Amniotic epithelial cell (primary cell): ENCODE measurements at places on chromosomes 7 and 10.

- DNase-seq = no peak
These were observed 4.0 kb upstream of the MMP21 start for GRCh38 chr10:125779403-125780327.

DNA sequence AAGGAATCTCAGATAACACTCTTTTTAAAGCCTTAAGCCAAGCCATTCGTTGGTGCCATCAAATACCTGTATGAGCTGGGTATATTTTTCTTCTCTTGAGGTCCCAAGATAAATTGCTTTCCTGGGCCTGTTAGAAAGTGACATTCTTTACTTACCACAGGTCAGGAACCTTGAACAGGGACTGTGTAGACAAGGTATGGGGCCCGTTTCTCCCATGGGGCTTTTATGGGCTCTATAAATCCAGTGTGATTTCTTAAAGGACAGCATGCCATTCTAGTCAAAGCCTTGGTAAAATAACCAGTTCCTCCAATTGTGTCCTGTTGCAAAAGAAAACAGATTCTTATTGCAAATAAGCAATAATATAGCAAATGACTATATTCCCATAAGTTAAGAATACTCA is 24.8 kb upstream of the ARHGAP12 start:
- DNase-seq = no peak

- DNase-seq = no peak
These were observed 17.9 kb upstream of the ACBD5 start for GRCh38 chr10:27258492-27258837.

GRCh38 chr10:103659674-103660363 is 166.3 kb downstream of the NEURL1 start:
- DNase-seq = peak; percentile 92

- DNase-seq = no peak
These were observed 4.8 kb downstream of the OR2A25 start for GRCh38 chr7:144074374-144074773.

GRCh38 chr10:119413093-119413453 is 129.4 kb downstream of the RGS10 start:
- DNase-seq = no peak

DNA sequence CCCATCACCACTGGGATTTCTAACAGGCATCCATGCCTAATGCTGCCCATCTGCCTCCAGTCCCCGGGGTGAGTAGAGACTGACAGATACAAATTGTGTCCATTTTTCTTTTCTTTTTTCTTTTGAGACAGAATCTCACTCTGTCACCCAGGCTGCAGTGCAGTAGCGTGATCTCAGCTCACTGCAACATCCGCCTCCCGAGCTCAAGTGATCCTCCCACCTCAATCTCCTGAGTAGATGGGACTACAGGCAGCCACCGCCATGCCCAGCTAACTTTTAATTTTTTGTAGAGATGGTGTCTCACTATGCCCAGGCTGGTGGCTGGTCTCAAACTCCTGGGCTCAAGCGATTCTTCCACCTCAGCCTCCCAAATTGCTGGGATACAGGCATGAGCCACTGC is 7.6 kb upstream of the CPN1 start:
- no peak for DNase-seq

GRCh38 chr7:104450861-104451260 is 122.5 kb downstream of the LHFPL3 start:
- DNase-seq = no peak

- DNase-seq = peak; percentile 66
These were observed 60.4 kb downstream of the TPST1 start for GRCh38 chr7:66265566-66265965.

DNA sequence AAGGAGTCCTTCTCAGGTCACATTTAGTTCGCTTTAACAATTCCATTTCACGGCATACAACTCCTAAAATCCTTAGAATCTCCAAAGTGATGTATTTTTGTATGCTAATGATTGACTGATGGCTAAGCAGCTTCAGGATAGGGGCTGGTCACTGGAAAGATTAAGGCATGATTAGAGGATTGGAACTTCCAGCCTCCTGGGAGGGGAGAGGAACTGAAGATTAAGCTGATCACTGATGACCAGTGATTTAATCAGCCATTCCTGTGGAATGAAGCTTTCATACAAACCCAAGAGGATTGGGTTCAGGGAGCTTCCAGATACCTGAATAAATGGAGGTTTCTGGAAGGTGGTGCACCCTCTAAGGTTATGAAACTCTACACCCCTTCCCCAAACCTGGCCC is 123.9 kb upstream of the CDK13 start:
- no peak for DNase-seq

DNA sequence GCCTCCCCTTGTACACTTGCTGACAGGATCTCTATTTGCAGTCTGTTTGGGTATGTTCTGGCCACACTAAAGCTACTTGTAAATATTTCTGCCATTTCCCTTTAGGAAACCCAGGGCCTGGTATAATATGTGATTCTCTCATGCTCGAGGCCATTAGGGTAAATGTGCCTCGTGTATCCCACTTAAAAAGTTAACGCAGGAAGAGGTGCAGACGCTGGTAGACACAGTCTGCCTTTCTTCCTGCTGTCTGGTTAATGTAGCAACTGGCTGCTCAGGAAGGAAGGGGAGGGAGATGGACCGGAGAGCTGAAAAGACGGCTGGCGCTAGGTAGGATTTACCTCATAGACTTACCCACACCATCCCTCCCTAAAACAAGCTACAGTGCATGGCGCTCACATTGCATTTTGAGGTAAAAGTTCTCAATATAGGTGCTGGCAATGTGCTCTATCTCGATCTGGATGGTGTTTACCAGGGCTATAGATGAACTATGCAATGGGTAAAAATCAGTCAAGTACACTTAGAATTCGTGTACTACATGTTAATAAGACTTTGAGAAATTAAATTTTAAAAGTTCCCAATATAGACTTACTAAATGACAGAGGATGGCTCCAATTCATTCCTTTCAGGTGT is 125.9 kb downstream of the JAZF1 start:
- DNase-seq = peak; percentile 70

- peak; percentile 70 for DNase-seq
These were observed 21.9 kb downstream of the CACNB2 start for GRCh38 chr10:18162021-18162627.

DNA sequence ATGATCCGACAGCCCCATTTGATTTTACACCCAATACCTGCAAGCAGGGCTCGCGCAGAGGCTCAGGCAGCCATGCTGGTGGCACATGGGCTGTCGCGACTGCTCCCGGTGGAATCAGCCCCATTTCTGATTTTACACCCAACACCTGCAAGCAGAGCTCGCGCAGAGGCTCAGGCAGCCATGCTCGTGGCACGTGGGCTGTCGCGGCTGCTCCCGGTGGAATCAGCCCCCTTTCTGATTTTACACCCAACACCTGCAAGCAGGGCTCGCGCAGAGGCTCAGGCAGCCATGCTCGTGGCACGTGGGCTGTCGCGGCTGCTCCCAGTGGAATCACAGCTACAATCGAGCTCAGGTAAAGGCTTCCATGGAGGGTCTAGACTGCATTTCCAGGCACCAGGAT is 244.1 kb downstream of the PTPRN2 start:
- DNase-seq = no peak

GRCh38 chr7:88276605-88277153 is 30.0 kb downstream of the STEAP4 start:
- DNase-seq = no peak

- no peak for DNase-seq
These were observed 11.8 kb downstream of the HTRA1 start for GRCh38 chr10:122473116-122473515.

GRCh38 chr10:49177391-49178355 is 10.5 kb downstream of the TMEM273 start:
- peak; percentile 57 for DNase-seq

DNA sequence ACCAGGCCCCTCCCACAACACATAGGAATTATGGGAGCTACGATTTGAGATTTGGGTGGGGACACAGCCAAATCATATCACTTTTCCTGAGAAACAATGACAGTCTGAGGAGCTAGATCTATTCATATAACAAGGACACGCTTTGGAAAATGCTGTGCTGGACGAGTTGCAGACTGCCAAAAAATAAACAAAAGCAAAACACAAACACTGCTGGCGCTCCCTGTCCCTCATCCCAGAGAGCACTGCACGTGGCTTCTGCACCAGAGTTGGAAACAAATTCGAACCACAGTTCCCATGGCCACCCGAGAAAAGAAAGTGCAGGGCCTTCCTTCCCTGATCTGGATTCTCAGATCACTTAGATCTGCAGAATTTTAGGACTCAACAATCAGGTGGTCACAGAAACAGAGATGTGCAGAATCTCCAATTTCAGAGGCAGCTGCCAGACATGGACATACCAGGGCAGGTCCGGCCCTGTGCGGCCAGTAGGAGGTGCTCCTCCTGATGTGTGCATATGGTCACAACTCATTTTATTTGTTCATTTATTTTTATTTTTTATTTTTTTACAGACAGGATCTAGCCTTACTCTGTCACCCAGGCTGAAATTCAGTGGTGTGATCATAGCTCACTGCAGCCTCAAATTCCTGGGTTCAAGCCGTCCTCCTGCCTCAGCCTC is 35.2 kb upstream of the ECHDC3 start:
- DNase-seq = no peak

- DNase-seq = no peak
These were observed 8.2 kb downstream of the PPRC1 start for GRCh38 chr10:102140913-102141540.

- no peak for DNase-seq
These were observed 26.3 kb downstream of the ANKRD61 start for GRCh38 chr7:6057316-6058129.

DNA sequence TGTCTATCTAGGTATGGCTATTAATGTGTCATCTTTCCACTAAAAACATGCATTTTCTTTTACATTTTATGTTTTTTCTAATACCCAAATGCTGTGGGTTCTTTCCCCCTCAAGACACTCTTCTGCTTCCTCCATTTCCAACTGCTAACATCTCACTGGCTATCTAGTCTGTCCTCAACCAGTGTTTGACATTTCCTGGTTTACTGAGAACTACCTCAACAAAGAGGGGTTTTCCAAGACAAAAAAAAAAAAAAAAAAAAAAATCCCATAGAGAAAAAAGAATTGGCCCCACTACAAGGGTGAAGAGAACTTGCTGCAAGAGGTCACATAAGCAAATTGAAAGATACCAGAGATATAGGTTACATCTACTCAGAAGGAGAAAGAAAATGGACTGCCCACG is 359.7 kb downstream of the CRPPA start:
- DNase-seq = no peak

DNA sequence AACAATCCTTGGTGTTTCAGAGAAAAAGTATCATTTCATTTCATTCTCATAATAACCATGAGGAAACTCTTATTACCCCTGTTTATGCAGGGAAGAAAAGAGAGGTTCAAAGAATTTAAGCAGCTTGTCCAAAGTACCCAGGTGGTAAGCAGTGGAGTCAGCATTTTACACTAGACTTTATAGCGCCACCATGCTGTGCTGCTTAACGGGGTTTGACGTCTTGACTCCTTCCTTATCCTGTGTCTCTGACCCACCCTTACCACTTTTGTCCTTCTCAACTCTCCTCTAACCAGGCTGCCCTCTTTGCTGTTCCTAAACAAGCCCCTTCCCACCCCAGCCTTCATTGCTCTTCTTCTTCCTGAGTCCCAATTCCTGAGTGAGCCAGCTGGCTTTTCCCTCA is 117.0 kb upstream of the AHR start:
- no peak for DNase-seq

DNA sequence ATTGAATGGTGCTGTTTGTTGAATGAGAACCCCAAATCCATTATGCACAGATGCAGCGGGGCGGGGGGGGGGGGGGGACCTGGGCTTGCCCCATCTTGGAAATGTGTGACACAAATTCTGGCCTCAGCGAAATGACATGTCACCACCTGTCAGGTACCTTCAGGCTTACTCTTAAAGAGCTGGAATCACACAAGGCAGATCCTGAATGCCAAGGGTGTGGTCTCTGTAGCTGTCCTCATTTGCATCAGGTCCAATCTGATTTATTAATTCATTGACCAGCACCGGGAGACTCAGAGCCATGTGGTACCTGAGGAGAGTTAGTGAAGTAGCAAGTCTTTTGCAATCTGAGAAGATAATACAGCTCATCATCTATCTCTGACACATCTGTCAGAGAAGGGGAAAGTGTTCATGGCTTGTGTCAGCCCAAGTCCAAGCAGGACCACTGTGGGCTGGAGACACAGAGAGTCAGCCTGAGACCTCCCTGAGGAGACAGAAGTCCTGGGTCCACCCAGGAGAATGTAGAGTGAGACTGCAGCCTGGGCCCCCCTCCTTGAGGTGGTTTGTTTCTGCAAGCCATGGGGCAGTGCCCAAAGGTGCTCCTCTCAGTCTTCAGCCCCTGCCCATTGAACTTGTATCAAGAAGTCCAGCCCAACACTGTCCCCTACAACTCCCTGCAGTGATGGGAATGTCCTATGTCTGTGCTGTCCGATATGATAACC is 46.7 kb downstream of the ADCYAP1R1 start:
- DNase-seq = no peak

DNA sequence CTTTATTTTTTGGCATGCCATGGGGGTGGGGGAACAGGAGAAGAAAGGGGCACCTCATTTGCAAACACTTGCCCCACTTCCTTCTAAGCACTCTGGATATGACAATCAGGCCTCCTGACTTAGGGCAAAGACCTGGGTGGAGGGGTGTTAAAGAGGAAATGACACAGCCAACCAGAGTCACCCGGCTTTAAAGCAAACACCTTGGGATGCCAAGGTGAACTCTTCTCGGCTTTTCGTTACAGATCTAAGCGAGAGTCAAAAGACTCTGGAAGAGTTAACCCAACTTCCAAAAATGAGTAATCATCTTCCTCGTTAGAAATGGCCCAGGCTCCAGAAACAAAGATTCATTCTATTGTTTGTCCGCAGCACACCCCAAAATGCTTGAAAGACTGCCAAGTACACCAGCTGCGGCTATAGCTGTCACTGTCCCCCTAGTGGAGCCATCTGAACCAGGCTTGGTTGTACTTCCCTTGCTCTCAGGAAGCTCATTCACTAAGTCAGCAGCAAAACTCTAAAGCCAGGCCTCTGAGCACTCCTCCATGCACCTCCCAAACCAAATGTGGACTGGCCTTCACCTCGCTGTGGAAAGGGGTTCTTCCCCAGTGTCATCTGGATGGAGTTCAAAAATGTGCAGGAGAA is 24.8 kb downstream of the FAM53B start:
- no peak for DNase-seq

DNA sequence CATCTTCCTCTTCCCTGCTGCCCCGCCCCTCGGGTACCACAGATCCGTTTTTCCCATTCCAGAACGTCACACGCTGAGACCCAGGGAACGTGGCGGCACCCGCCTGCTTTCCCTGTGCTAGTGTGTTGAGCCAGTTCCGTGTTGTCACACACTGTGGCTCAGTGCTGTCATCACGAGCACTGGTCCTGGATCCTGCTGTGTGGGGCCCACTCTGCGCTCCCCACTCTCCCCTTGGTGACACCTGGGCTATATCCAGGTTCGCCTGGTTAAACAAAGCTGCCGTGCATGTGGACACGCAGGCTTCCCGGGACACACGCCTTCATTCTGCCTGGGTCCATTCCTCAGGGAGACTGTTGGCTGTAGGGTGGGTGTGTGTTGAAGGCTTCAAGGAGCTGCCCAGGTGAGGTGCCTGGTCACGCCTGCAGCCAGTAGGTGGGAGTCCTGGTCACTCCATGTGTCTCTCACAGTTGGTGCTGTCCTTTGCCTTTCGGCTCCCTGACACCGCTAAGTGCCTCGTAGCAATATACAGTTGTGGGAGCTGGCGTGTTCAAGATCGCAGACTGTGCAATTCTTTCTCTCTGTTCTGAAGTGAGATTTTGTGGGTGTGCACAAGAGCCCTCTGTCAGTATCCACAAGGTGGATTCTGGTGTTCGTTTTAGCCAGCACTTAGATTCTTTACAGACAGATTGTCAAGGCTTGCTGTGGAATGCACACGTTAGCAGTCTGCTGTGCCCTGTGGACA is 88.6 kb downstream of the INPP5A start:
- DNase-seq = no peak

GRCh38 chr10:128879441-128880140 is 587.5 kb upstream of the MGMT start:
- no peak for DNase-seq
